ENCODE measurements at places on chromosomes 3 and 15. TPM values are rescaled to one million over a fixed set of nuclear protein-coding genes. Genes with fewer than 3 reads are reported as not detected.

HRG gene
- total RNA-seq, result not detected

GRCh38 chr3:194494951-194495374, 8.2 kb upstream of the ATP13A3 start:
- DNase-seq, result peak; percentile 54

GRCh38 chr15:87767516-87767915, 489.0 kb downstream of the NTRK3 start:
- no peak for DNase-seq

DNA sequence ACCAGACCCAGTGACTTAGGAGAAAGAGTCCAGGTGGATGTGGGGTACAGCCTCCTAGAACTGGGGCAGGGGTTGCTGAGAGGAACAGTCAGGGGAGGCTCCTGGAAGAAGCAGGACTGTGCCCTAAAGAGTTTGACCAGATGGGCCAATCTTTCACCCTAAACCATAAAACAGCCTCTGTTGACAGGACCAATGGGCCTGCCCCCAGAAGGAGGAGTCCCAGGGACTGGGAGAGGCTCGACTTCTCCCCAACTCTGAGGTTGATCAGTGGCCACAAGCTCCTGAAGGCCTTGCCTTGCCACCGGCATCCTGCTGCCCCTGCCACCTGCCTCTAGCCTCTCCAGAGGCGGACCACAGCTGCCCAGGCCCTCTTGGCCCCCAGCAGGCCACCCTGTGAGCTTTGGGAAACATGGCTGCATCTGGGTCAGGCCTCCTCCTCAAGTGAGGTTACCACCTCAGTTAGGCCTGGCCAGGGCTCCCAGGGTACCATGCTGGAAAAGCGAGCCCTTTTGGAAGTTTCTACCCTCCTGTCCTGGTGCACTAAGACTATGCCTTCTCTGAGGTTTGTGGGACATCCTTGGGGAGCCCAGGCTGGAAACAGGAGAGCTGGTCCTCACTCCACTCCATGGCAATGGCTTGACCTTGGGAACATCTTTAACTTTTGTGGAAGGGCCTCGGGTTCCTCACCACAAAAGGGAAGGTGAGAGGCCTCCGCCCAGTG, 2.8 kb downstream of the VIPR1 start:
- DNase-seq, result no peak

DNA sequence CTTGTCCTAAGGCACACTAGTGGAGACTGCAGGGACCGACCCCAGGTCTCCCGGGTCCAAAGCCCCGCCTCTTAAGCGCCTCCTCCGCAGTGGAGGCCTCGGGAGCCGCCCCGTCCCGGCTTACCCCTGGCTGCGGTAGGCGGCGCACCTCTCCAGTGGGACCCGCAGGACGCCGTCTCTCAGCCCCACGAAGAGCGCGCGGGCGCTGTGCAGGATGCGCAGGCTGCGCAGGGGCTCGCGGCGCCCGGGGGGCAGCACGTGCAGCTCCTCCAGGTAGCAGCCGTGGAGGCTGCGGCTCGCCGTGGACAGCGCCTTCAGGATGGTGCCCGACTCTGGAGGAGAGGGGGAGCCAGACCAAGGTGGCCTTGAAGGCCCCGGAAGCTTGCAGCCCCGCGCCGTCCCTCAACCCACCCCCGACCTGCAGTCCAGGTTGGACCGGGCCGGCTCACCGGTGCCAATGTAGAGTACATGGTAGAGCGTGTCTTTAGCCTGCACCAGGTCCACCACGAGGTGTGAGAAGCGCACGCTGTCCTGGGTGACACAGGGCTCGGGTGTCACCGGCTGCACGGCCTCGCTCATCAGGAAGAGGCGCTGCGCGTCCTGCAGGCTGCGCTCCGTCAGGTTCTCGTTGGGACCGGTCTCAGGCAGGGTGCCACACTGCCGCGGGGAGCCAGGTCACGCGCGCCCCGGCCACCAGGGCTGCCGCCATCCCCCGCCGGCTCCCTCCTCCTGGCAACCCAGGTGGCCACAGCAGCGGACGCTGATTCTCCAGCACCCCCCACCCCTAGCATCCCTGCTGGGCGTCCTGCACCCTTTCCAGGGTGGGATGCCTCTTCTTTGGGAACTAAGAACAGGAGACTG, 105.5 kb downstream of the SEMA5B start:
- peak; percentile 14 for DNase-seq

GRCh38 chr3:169327546-169328356, 335.8 kb downstream of the MECOM start:
- no peak for DNase-seq

All from SK-MEL-5 (cell line).